Dermis microvascular lymphatic vessel endothelial cell (primary cell): ENCODE measurements at places on chromosomes 6 and 20. TPM values are rescaled to one million over a fixed set of nuclear protein-coding genes. Genes with fewer than 3 reads are reported as not detected.

Gene GTSF1L
- total RNA-seq, result not detected in 2 replicates

Gene ADTRP
- 0.38 and 0.90 TPM in 2 replicates for total RNA-seq

Gene KIF25
- total RNA-seq, result under 0.01 TPM in 1 of 2 replicates, not detected in the other

Gene LY6G5B
- 0.64 and 2.0 TPM in 2 replicates for total RNA-seq

Gene SLC22A2
- total RNA-seq, result not detected in 2 replicates
